Right renal cortex interstitium (tissue), 3 donors: ENCODE measurements at places on chromosomes 2 and 18. TPM values are rescaled to one million over a fixed set of nuclear protein-coding genes. Genes with fewer than 3 reads are reported as not detected.

The PLA2R1 gene
- polyA plus RNA-seq: 65.5 TPM

The KCNG2 gene
- 0.17 TPM for polyA plus RNA-seq

The TGIF1 gene
- polyA plus RNA-seq: 88.2 TPM

The AQP12B gene
- 0.74 TPM for polyA plus RNA-seq

The LIMS4 gene
- 0.96 TPM for polyA plus RNA-seq

The HOXD9 gene
- polyA plus RNA-seq: 60.0 TPM
